ENCODE measurements at places on chromosomes 11 and 22. TPM values are rescaled to one million over a fixed set of nuclear protein-coding genes. Genes with fewer than 3 reads are reported as not detected.

DNA sequence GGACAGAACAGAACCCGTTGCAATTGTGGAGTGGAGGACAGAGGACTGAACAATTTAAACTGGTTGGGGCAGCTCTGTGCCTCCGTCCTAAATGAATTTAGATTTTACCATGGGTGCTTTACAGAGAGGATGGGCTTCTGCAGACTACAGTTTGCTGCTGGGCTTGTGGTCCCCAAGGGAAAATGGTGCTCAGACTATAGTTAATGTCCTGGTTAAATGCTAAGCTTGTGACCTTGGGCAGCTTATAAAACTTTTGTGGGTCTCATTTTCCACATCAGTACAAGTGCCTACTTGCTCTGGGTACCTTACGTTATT lies 355.2 kb upstream of the NARS2 start:
- DNase-seq: no peak

DNA sequence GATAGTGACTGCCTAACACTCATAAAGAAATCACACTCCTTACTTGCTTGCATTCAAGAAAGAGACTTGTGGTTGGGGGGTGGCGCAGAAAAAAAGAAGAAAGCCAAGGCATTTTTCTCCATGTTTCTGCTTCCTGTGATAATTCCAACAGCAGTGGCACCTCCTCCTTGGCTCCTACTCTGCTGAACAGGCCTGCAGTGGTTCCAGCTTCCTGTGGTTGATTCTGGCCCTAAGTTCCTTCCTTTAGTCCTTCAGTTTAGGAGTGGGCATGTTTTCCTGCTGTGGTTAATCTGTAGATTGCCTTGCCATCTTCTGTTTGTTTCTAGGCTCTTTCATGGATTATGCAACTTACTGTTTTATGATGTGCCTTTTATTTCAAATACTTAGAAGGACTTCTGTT lies 940.4 kb downstream of the DLG2 start:
- DNase-seq: no peak

DNA sequence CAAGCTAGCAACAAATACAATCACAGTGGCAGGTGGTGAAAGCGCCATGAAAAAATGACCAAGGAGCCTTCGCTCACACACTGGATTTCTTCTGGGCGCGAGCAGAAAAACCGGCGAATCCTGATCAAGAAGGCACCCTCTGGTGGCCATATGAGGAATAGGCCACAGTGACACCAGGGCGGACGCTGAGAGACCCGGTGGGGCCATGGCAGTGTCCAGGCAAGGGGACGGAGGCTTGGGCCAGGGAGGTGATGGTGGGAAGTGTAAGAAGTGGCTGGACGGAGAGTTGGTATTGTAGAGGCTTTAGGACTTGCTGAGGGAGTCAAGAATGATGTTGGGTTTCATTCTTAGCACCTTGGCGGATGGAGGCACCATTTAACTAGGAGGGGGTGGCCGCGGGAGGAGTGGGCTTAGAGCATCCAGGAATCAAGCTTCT lies 16.9 kb upstream of the RAC2 start:
- DNase-seq: peak; percentile 67

- peak; percentile 88 for DNase-seq
These were observed 23.4 kb upstream of the RIC3 start for GRCh38 chr11:8192016-8192895.

DNA sequence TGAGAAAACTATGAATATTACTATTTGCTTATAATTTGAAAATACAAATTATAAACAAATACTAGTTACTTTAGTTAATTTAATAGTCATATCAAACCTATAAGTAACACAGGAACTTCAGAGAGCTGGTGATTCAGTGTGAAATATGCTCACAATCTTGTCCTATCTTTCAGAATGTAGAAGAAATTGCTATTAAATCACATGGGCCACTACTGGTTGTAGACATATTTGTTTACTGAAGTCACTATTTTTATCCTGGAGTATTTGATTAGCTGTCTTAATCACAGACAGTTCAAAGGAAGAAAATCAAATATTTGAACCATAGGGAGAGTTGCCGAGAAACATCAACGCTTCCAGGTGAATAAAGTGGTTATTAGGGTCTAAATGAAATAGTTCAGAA lies 187.6 kb upstream of the ANO3 start:
- DNase-seq: no peak

- DNase-seq: peak; percentile 40
These were observed 80.8 kb downstream of the TNRC6B start for GRCh38 chr22:40258501-40258915.

The ANKRD49 gene
- total RNA-seq: 2.3 TPM

The TRIM48 gene
- total RNA-seq: not detected

The CARD16 gene
- total RNA-seq: not detected

The APOC3 gene
- total RNA-seq: not detected

The PAMR1 gene
- total RNA-seq: 0.58 TPM

The BATF2 gene
- total RNA-seq: 3.1 TPM

The OOSP4A gene
- not detected for total RNA-seq
